ENCODE measurements at places on chromosomes 3 and 15. TPM values are rescaled to one million over a fixed set of nuclear protein-coding genes. Genes with fewer than 3 reads are reported as not detected.

DNA sequence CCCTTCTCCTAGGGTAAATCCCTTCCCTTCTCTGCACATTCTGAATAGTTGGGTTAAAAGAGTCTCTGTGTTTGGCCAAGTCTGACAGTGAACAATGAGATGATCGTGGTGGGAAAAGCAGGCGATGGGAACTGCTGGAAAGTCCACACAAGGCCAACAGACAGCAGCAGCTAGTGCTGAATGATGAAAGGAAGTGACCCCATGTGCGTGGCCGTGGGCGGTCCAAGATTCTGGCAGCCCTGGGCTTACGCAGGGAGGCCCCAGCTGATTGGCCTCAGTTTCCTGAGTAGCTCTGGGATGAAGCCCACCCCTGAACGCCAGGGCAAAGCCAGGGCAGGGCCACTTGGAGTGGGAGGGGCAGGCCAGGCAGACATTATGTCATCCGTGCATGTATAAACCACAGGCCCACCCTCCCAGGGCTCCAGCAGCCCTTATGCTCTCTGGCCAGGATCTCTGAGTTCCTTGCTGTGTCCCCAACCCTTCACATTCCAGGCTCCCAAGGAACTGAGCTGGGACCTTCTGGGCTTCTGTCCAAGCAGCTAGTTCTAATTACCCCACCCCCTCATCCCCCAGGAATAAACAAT, 57.8 kb downstream of the CDC25A start:
- no peak for DNase-seq

GRCh38 chr3:46878781-46879436, 1.4 kb downstream of the PTH1R start:
- no peak for DNase-seq

RAD54L2 gene
- 24.3 TPM for total RNA-seq

ZIC1 gene
- not detected for total RNA-seq

PDIA5 gene
- 18.9 TPM for total RNA-seq

DNA sequence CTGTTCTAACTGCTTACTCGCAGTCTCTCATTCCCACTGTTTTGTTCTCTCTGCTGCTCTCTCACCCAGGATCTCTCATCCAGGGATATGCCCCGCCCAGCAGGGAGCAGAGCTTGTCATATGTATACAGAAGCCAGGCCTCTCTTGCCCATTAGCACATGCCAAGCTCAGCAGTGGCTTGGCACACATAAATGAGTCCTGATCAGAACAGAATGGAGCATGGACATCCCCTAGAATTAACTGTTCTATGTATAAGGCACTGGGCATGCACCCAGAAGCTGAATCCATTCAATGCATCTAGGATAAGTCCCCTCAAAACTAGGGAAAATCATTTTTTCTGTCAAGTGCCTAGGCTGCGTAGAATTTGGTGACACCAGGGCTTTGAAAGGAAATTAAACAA, 61.6 kb downstream of the IGSF11 start:
- no peak for DNase-seq

GRCh38 chr3:103927896-103928295, 1438.8 kb upstream of the ALCAM start:
- no peak for DNase-seq

- DNase-seq = no peak
Observed at GRCh38 chr15:84967380-84967779, 14.3 kb upstream of the PDE8A start.

DNA sequence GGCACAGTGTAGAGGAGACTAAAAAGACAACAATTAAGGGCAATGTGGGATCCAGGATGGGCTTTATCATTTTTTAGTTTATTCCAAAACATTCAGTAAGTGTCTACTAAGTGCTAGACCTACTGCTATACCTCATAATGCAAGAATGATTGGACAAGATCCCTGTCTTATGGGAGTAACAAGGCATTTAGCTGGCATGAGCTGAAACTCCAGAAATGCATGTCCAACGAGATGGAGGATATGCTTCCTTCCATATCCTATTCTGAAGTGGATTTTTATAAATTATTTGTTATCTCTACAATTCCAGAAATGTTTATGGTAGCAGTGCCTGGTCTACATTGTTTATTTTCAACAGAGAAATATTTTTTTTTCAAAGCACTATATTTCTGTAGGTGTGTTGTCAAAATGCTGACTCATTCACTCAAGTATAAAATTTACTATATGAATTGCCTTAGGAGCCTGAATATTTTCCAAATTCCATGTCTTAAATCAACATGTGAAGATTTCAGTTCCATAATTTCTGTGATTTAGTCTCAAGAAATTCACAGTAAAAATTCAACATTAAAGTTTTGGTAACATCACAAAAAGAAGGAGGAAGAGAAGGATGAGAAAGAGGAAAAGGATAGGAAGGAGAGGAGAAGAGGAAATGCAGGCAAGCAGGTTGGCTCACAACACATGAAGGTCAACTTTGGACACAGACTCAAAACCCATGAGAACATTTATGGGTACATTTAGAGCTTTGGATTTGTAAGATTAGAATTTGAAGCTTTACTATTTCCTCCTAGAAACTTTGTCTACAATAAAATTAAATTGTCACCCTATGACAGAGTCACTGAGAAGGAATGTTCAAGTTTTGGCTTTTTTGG, 88.6 kb downstream of the P3H2 start:
- no peak for DNase-seq

GRCh38 chr15:36874930-36875329, 225.4 kb downstream of the MEIS2 start:
- no peak for DNase-seq

Data from vagina (tissue), 2 donors.